ENCODE measurements at places on chromosomes 6 and 20.

DNA sequence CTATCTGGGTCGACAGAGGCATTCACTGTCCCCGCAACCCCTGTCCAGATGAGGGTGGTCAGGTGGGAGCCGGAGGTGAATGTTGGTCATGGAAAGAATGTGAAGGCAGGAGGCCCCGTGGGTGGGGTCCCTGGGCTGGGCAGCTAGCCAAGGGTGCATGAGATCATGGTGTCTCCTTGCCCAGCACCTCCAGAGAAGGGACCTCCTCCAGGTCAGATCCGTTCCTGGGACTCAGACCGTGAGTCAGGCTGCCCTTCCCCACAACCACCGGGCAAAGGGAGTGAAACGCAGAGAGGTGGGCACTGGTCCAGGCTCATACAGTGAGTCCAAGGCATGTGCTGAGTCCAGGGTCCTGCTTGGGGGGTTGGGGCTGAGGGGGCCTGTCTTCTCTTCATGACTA, 3.5 kb downstream of the FOXS1 start:
- peak; percentile 54 for DNase-seq

GRCh38 chr20:35489717-35490116, 34.3 kb downstream of the CEP250 start:
- no peak for DNase-seq

- DNase-seq: no peak
Measured at GRCh38 chr6:10713962-10714361, 8.9 kb upstream of the TMEM14C start.

DNA sequence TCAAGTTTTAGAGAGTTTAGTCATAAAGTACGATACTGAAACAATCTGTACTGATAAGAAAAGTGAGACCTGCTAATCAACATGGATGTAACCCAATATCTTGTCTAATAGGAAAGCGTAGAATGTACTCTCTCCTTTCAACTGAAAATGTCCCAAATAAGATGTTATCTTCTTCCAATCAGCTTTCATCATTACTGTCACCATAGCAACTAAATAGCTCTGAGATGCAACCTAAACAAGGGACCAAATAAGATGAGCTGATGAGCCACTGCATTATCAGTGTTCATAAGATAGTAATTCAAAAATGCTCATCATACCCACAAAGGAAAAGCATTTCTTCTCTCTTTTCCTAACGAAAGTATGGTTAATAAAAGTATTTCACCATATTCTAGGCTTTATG, 1108.3 kb upstream of the MAP3K7 start:
- no peak for DNase-seq

GRCh38 chr6:3918469-3918868, 69.3 kb downstream of the FAM50B start:
- no peak for DNase-seq

DNA sequence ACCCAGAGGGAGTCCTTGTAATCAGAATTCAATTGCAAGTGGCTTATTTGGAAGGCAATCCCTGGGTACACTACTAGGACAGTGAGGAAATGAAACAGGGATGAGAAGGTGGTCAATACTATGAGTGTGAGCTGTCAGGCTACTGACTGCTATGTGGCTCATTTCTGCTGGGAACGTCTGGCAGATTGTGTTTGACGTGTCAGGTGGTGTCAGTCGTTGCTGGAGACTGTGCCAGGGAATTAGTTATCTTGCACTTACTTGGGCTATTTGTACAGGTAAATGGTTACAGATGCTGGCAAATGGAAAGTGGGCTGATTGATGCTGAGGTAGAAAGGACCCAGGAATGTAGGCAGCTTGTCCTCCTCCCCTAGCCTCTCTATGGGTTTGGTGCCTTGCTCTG, 17.4 kb downstream of the CST4 start:
- no peak for DNase-seq

- DNase-seq: no peak
Measured at GRCh38 chr6:79586548-79586947, 44.6 kb upstream of the SH3BGRL2 start.

GRCh38 chr6:137307163-137307854, 88.1 kb upstream of the IFNGR1 start:
- no peak for DNase-seq

GRCh38 chr20:50213531-50214106, 23.0 kb downstream of the CEBPB start:
- DNase-seq: peak; percentile 53
